ENCODE measurements at places on chromosomes 6 and 20.
A peak's percentile ranks its signal among the peaks of the same experiment; 100 is the strongest.

DNA sequence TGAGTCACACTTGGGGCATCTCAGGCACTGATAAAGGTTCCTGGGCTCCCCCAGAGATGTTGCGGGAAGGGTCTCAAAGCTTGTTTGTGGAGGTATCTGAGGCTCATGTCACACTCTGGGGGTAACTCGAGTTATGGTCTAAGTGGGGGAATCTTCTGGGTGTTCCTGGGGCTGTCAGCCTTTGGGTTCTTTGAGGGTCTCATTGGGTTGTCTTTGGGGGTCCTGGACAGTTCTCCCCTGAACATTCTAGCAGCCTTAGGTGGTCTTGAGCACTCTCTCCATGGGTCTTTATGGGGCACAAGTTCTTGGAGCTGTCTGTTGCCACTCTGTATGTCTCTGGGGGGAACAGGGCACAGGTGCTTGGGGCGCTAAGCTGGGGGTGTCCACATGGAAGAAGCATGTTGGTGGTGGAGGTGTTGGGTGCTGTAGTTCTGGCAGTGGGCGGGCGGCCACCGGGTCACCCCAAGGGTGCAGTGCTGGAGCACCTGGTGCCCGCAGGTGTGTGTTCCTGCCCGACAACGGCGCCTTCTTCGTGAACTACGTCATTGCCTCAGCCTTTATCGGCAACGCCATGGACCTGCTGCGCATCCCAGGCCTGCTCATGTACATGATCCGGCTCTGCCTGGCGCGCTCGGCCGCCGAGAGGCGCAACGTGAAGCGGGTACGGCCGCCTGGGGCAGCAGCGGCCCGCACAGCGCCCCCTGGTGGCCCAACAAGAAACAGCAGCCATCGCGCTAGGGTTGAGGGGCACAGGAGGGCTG is 7.1 kb upstream of the CAPN11 start:
- peak; percentile 57 for DNase-seq

DNA sequence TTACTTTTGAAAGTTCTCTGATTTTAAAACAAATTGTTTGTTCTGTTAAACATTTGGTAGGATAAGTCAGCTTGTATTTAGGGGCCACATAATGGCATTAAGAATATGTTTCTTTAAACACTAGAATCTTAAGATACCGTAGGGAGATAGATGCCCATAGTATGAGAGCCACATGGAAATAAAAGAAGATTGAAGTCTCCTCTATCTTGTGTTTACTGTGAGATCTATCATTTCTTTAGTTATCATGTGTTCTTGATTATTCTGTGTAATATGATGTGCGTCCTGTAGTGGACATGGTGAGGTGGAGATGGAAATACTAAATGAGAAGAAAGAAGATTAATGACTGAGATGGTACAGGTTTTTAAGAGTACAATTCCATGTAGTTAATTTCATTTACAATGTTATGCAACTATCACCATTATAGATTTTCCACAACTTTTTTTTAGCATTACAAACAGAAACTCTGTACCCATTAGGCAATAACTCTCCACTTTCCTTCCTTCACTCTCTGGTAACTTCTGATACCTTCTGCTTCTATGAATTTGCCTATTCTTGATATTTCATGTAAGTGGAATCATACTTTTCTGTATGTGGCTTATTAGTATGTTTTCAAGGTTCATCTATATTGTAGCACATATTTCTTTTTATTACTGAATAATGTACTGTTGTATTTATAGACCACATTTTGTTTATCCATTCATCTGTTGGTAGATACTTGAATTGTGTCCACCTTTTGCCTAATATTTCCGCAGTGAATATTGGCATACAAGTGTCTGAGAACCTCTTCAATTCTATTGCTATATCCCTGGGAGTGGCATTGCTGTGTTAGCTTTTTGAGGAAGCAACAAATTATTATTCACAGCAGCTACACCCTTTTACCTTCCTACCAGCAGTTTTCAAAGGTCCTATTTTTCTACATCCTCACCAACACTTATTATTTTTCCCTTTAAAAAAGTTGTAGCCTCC is 11.5 kb downstream of the RNF146 start:
- DNase-seq, result no peak

GRCh38 chr20:48460681-48461080 is 367.1 kb downstream of the PREX1 start:
- no peak for DNase-seq

DNA sequence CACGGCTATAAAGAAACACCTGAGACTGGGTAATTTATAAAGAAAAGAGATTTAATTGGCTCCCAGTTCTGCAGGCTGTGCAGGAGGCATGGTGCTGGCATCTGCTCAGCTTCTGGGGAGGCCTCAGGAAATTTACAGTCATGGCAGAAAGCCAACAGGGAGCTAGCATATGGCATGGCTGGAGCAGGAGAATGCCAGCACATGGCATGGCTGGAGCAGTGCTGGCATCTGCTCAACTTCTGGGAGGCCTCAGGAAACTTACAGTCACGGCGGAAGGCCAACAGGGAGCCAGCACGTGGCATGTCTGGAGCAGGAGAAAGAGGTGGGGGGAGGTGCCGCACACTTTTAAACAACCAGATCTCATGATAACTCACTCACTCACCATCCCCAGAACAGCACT is 32.5 kb upstream of the DACT2 start:
- no peak for DNase-seq

DNA sequence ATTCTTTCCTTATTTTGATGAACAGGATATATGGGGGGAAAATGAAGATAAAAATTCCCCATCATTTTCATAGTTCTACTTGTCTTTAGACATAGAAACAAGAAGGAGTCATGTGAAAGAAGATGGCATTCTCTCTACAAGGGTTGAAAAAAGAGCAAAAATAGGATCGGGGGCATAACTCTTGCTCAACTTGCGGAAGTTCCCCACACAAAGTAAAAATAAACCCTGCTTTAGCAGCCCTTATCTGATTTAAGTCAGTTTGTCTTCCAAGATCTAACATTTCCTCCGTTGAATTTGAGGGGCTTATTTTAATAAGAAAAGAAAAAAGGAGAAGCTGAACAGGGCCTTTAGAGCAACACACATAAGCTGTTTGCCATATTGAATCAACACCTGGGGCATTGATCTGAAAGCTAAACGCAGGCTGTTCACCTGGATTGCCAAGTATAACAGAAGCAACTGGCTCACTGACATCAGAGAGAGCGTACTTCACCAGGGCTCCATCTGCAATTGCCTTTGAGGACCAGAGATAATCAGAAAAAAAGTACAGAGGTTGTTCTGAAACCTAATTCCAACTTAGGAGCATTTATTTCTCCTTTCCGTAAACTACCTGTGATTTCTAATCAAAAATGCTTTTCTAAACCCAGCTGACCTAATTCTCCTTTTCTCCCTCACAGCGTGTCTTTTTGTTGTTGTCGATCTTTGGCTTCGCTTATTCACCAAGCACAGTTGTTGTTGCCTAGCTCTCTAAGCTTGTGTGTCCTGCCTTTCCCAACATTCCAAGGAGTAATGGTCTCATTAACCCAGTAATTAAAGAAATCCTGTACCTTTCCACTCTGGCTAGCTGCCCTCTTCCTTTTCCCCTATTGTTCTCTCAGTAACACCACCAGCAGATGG is 568.0 kb downstream of the KIF16B start:
- DNase-seq, result no peak

DNA sequence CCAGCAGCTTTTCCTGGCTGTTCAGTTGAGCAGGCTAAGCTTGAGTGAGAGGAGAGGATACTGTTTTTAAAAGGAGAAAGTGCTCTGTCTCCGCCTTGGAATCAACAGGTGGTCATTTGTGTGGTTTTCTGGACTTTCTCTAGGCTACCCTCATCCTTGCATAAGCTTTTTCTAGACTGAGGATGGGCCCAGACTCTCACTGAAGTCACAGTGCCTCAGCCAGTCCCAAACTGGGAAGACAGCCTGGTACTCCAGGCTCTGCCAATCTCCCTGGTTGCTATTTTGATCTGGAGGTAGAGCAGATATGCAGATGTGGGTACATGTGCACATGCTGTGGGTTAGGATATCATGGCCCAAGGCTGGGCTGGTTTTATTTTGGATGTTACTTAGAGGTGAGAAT is 7.0 kb downstream of the SCUBE3 start:
- DNase-seq, result no peak

GRCh38 chr6:130150906-130151305 is 71.8 kb downstream of the SAMD3 start:
- DNase-seq, result no peak

GRCh38 chr6:121135425-121135824 is 198.9 kb downstream of the TBC1D32 start:
- no peak for DNase-seq

DNA sequence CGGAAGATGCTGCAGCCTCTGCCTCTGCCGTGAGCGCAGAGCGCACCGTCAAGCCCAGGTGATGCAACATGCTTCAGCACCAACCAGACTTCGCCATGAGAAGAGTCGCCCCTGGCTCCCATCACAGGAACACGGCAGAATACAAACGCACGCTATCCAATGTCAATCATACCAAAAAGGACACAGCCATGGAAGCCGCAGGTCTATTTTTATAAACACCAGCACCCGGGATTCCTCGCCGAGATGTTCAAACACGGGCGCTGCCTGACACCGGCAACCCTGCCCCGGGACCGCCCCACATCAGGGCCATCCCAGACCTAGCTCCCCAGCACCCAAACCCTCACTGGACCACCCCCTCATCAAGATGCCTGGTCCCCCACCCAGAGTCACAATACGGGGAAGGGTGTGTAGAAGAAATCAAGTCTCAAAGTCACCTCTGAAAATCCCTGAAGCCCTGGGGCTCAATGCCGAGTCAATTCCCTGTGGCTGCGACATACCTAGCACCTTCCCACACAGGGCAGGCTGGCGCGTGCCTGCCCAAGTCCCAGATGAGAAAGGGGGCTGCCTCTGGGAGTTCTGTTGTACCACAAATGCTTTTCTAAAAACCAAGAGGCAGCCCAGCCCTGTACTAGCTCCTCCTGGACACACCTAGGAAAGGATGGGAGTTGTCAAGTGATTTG is 17.9 kb downstream of the TAF4 start:
- DNase-seq, result no peak

GRCh38 chr6:160256445-160256844 is 2.2 kb downstream of the SLC22A2 start:
- no peak for DNase-seq

DNA sequence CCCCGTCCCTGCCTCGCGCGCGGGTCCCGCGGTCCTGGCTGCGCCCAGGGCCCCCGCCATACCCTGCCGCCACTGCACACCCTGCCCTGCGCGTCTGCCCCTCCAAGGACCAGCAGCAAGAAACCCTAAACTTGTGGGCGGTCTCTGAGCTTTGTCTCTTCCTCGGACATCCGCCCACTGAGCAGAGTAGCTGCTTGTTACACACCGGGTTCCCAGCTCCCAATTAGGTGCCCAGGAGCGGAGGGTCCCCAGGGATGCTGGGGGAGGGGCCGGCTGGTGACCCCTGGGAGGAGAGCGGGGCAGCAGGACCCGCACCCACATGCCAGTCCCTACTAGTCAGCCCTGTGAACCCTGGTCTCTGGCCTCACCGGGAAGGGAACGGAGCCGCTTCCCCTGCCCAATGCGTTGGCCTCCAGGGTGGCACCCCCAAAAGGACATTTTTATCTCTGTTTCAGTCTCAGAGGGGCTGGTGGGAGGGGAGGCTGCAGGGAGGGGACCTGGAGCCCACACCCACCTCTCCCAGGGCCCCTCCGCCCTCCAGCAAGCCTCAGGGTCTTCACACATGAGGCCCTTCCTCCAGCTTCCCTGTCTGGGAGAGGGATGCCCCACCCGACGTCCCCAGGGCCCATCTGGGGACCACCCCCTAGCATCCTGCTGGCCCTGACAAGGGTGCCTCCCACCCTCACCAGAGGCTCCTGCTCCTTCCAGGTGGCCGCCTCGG is 10.5 kb downstream of the STMN3 start:
- DNase-seq, result no peak

GRCh38 chr20:4664691-4665360 is 56.9 kb upstream of the PRND start:
- DNase-seq, result no peak

DNA sequence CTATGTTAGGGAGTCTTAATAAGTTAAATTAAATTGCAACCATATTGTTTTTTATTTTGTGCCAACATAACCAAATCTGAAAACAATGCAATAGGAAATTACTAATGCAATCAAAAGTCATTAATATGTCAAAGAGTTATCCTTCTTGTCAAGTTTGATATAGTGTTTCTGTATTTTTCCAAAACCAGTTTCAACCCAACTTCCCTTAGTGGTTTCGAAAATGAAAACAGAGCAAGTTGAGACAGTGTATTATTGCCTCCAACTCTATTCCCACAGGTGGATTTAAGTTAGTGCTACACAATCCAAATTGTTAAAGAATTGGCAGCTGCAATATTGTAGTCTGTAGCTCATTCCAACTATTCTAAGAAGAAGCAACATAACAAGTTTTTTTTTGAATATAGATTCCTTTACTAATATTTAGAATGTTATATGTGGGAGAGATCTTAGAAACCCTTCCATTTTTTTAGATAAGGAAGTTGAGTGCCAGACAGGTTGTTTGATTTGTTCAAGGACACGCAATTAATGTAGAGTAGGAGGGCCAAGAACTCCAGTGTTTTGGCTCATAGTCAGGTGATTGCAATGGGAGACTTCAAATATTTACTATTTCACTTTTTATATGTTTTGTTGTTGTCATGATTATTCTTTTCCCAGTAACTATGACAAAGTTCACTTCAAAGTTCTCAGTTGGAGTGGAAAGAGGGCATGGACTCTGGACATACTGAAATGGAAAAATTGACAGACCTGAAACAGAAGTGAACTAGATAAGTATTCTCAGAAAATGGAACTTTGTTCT is 282.4 kb upstream of the HSF2 start:
- DNase-seq, result no peak

DNA sequence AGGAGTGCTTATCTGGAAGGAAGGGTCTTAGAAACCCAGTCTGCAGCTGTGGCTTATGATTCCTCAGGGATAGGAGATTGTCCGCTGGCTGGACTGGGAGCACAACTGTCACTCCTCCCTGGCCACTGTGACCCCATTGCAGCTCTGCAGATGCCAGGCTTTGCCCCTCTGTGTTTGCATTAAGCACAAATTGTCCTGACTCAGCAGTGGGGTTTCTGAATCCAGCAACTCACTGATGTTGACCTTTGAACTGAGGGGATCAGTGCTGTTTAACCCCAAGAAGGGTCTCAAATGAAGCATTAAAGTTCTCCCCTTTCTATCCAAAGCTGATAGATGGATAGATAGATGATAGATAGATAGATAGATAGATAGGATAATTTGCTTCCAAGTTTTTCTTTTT is 29.5 kb downstream of the DACT2 start:
- no peak for DNase-seq

DNA sequence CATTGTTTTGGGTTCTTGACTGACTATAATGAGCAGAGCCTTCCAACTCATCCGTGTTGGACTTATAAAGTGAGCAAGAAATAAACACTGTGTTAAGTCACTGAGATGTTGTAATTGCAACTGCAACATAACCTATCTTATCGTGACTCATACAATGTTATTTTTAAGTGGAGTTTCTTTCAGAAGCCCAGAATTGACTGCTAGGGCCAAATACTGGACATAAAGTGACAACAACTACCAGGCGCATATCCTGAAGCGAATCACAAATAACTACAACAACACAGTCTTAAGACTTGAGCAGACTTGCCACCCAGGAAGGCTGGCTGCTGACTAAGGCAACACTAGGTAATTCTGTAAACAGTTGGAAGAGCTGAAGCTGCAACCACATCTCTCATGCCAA is 326.6 kb downstream of the COL12A1 start:
- DNase-seq, result no peak

GRCh38 chr20:58760856-58761255 is 68.3 kb downstream of the NPEPL1 start:
- DNase-seq, result no peak

- no peak for DNase-seq
Observed at GRCh38 chr6:129469070-129469662, 240.8 kb downstream of the ARHGAP18 start.
